Fibroblast of the aortic adventitia (primary cell): ENCODE measurements at places on chromosomes 1 and 21.

DNA sequence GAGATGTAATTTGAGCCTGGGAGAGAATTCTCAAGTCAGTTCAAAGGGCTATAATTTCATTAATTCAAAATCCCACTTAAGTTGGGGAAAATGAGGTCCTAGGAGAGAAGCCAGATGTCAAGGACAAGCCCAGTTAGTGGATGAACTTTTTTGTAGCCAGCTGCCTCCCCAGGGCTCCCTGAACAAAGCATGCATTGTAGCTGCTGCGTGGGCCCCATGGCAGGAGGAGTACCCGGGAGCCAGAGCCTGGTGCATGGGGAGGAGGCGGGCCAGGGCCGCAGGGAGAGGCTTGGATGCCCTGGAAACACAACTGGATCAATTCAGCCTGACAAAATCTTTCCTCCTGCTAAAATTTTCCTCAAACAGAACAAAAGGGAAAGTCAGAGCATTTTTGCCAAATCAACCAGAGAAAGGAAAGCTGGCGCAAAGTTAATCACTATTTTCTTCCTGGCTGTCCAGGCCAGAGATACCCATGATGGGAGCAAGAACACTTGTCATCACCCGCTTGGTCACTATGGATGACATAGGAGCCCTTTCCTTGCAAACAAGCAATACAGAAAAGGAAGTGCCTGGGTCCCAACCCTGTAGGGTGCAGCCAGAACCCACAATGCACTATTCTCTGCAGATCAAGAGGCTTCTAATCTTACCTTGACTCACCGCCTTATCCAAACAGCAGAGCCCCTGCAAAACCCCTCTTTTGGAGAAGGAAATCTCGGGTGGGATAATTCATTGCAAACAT lies 248.1 kb upstream of the RAB4A start:
- no peak for DNase-seq

- peak; percentile 8 for DNase-seq
Observed at GRCh38 chr1:24955161-24955560, 25.1 kb upstream of the RUNX3 start.

DNA sequence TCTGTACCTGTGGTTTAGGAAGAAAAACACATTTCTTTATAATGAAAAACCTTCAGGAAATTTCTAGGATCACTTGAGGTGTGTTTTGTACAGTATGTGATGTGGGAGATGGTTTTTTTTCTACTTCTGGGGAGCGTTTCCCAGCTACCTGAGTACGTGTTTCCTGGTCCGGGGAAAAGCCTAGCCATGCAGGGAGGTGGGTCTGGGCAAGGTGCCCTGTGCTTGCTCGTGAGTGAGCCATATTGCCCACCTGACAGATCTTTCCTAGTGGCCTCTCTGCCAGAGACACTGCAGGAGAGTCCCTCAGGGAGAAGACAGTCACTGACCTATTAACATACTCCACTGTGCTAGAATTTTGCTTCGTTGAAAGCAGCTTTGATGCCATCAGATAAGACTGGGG lies 41.3 kb downstream of the TRPM2 start:
- no peak for DNase-seq

DNA sequence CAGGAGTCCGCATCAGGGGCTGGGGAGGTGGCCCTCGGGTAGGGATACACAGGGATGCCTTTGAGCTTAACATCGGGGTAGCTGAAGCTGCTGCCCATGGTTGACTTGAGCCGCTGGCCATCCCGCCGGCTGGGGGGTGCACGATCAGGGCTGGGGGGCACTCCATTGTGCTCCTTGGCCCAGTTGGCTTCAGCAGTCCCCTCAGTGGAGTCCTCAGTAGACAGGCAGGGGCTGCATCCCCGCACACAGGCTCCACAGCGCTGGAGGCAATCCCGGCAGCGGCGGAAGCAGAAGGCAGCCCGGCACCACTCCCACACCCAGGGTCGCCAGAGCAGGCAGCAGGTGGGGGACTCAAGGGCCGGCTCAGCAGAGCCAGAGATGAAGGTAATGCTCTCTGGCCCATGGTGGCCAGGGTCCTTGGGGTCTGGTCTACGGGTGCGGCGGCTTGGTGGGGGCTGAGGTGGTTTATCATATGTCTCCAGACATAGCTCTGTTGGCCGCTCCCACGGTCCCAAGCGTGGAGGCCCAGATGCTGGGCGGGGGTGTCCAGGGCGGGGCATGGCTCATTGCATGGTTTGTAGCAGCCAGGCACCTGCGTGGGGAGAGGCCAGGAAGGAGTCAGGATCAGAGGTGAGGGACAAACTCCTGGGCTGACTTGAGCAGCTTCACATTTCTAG lies 8.3 kb downstream of the KDF1 start:
- no peak for DNase-seq
